ENCODE measurements at places on chromosomes 4 and X.

DNA sequence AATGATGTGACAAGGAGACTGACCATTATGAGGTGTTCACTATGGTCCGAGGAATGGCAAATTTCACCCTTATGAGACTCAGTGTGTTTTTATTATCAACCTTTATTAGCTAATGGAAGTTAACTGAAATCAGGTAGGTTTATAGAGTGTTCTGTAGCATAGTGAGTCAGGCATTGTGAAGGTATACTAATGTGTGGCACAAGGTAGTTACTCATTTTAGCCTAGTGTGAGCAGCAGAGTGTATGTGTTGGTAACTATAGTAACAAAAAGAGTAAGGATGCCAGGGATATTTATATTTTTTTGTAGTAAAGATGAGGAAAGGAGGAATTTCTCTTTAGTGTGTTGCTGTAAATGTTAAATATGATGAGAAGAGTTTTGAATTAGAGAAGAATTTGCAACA, 12.0 kb downstream of the PDLIM5 start:
- DNase-seq = no peak

GRCh38 chr4:52665592-52665991, 6.5 kb upstream of the USP46 start:
- DNase-seq = no peak

- no peak for DNase-seq
Observed at GRCh38 chr4:151744614-151745013, 16.2 kb downstream of the GATB start.

GRCh38 chr4:53505947-53506346, 85.3 kb downstream of the LNX1 start:
- DNase-seq = no peak

GRCh38 chr4:42816880-42817400, 75.6 kb upstream of the GRXCR1 start:
- DNase-seq = no peak

GRCh38 chrX:65926095-65927019, 113.5 kb downstream of the VSIG4 start:
- DNase-seq = peak; percentile 85

GRCh38 chrX:1224954-1225353, 12.5 kb upstream of the CRLF2 start:
- peak; percentile 57 for DNase-seq

DNA sequence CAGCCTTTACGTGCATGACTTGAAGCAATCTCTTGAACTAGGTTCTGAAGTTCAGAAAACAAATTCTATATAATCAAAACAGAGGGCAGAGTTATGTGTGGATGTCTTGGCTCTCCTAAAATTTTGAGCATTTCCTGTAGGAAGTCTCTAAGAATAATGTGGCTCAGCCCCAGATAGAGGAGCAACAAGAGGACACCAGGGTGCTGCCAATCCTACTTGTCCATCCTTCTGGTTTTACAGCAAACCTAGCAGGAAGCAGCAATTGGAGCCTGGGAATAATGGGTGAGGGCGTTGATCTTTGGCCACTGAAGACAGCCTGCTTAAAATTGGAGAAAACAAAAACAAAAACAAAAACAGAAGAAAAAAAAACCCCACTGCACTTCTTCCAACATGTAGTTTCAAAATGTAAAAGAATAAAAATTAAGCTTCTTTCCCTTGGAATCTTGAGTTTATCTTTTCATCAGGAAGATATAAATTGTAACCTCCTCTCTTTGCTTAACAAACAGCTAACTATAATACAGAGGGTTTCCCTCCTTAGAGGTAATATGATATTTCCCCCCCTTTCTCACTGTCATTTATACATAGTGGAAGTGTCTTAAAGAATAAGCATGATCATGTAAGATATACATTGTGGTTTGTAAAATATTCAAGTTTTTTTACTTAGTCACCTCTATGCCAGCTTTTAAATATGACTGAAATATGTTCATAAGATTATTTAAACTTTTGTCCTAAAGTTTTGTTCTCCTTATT, 130.6 kb downstream of the FBXO8 start:
- no peak for DNase-seq

DNA sequence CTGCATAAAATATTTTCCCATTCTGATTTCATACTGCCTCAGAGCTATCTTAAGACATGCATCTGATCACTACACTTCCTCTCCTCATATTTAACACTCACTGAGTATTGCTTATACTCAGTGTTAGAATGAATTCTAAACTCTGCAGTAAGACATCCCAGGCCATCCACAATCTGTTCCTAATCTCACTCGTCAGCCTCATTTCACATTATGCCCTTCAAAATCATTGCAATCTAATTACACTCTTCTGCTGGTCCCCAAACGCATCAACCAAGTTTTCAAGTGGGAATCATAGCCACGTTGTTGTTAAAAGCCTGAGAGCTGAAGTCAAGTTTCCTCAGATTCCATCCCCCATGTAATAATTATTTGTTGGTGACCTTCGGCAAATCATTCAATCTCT, 1177.9 kb downstream of the ARAP2 start:
- DNase-seq = no peak

GRCh38 chr4:15293711-15294110, 134.1 kb upstream of the C1QTNF7 start:
- DNase-seq = no peak

- DNase-seq = no peak
Observed at GRCh38 chr4:41323179-41323578, 66.5 kb downstream of the UCHL1 start.

DNA sequence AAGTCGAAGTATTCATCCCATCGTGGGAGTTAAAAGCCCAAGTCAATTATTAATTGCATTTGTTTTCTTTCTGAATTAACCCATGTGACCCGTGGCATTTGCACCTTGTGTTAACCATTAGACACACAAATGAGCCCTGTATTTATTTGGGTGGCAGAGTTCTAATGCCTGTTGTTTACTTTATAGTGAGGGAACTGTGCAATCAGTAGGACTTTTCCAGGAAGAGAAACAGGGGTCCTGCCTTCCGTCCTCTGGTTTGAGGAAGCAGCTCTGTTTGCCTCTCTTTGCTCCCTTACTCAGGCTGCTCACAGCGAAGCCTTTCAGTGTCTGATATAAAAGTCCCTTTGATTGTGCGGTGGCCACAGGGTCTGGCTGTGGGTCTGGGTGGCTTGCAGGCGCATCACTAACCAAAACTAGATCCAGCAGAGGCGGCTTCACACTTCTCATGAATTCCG, 263.6 kb downstream of the PTTG2 start:
- DNase-seq = no peak

DNA sequence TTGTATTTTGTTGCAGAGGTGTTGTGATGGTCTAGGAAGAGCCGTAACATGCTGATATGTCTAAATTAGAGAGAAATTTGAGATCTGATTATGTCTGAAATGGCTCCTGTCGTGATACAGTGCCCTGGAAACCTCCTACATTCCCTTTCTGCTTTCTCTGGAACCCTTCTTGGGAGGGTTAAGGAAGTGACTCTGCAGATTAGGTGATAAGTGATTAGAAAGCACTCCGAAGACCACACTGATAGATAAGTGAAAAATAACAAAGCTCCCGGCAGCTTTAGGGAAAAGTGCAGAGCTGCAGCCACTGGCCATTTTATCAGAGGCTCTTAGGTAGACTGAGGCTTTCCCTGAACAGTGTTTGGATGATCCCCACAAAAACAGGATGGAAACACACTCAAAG, 110.6 kb downstream of the MGST2 start:
- DNase-seq = no peak

GRCh38 chr4:151835467-151835866, 74.7 kb upstream of the GATB start:
- DNase-seq = no peak

GRCh38 chr4:88567591-88567990, 24.7 kb upstream of the HERC3 start:
- DNase-seq = no peak

DNA sequence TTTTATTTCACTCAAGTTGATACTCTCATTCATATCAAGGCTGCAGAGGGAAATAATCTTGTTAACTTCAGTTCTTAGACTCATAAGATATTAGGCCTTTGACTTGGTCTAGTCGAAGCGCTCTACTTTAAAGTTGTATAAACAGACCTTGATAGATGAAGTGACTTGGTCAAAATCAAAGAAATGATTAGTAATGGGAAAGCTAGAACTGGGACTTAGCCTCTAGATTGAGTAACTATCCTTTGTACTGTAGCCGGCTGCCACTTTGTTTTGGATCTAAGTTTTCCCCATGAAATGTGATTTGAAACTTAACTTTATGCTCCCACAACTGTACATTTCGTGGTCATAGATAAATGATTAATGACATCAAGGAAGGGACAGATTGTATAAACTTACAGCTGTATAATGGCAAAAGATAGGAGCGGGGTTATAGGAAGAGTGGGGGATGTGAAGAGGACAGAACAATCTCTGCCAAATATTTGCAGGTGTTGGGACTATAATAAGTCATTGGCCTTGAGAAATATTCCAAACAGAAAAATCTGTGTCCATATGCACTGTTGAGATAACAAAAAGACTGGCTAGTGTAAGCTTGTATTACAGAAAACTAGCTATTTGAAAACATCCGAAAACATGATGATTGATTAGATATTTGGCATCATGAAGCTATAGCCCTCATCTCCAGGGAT, 17.2 kb downstream of the MID2 start:
- DNase-seq = no peak

GRCh38 chr4:144202081-144202480, 61.6 kb upstream of the GYPA start:
- no peak for DNase-seq

DNA sequence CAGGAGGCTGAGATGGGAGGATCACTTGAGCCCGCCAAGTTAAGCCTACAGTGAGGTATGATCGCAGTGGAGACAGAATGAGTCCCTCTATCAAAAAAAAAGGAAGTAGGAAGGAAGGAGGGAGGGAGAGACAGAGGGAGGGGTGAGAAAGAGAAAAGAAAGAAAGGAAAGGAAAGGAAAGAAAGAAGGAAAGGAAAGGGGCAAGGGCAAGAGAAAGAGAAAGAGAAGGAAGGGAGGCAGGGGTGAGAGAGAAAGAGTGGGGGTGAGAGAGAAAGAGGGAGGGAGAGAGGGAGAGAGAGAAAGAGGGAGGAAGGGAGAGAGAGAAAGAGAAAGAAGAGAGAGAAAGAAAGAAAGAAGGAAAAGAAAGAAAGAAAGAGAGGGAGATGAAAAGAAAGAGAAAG, 13.2 kb downstream of the ELF2 start:
- DNase-seq = no peak

DNA sequence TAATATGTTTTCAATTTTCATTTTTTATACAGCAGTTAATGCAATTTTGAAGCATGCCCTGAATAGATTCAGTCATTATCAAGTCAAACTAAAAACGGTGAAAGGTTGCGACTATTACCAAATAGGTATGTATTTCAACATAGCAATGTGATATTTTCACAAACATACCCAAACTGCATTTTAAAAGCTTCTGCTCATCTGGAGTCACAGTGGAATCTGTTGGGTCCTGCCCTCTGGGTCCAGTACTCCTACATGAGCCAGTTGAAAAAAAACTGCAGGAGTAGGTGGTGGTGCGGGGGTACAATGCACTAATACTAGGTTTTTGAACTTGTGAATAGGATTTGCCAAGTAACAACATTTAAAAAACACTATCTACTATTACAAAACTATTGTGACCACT, 938 bp downstream of the GPR34 start:
- DNase-seq = no peak

DNA sequence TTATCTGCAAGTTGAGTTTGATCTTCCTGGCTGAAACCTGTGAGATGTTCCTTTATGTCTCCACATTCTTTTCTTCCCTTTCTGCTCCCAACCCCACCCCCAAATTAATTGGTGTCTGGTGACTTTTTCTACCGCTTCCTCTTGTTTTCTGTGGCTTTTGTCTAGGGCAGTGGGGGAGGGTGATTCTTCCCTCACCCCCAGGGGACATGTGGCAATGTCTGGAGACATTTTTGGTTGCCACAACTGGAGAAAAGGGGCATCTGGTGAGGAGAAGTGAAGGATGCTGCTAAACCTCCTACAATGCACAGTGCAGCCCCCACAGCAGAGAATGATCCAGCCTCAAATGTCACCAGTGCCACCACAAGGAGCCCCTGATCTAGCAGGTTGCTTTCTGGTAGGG, 152.9 kb downstream of the NHS start:
- DNase-seq = no peak

- no peak for DNase-seq
Observed at GRCh38 chr4:48493452-48494100, 3.5 kb downstream of the ZAR1 start.

GRCh38 chr4:183447646-183448045, 3.2 kb downstream of the CDKN2AIP start:
- no peak for DNase-seq

GRCh38 chrX:42837747-42838146, 59.8 kb upstream of the PPP1R2C start:
- DNase-seq = no peak

GRCh38 chr4:184331268-184331995, 113.8 kb upstream of the ENPP6 start:
- no peak for DNase-seq

GRCh38 chr4:155419266-155419665, 42.5 kb upstream of the MAP9 start:
- no peak for DNase-seq

- DNase-seq = no peak
Observed at GRCh38 chr4:26420913-26421312, 69.4 kb downstream of the CCKAR start.

- DNase-seq = no peak
Observed at GRCh38 chrX:29691044-29691443, 524.3 kb upstream of the MAGEB2 start.

DNA sequence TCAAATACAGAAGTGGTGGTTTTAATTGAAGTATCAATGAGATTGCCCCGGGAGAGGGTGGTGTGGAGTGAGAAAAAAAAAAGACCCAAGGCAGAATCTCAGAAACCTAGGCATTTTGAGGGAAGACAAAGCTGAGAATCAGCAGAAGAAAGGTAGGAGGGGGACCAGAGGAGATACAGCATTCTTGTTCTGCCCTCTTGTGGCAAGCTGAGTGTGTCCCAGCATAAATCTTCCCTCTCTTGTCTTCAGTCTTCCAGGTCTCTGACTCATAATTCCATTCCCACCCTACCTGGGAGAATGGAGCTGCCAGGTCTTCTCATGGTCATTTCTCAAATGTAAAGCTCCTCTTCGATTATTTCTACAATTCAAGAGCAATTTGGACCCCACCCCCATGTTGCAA, 32.7 kb upstream of the MAGED1 start:
- DNase-seq = no peak

DNA sequence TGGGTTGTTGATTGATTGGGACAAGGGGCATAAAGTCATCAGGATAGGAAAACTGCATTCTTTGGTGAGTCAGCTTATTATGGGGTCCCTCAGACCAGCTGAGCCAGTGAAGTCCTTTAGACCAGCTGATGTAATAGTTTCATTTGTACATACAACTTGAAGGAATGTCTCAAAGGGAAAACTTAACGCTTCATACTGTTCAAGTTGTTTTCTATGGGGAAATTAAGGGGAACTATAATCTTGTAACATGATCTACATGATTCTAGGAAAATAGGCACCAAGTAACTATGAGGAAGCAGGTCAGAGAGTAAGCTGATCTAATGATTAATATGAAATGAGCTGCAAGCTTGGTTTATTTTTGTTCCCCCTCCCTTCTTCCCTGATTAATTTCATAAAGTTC, 175.1 kb upstream of the GRID2 start:
- DNase-seq = no peak

GRCh38 chr4:31370866-31371465, 650.8 kb downstream of the PCDH7 start:
- DNase-seq = no peak

GRCh38 chrX:43688586-43688985, 32.5 kb downstream of the MAOA start:
- DNase-seq = no peak
